RWPE1 (cell line): ENCODE measurements at places on chromosomes 5 and 9.
A peak's percentile ranks its signal among the peaks of the same experiment; 100 is the strongest.

GRCh38 chr9:22010866-22011625, 1.9 kb upstream of the CDKN2B start:
- DNase-seq, result no peak

GRCh38 chr9:13941714-13942113, 372.2 kb downstream of the NFIB start:
- DNase-seq, result no peak

- DNase-seq, result no peak
Measured at GRCh38 chr5:1419476-1420210, 25.6 kb downstream of the SLC6A3 start.

DNA sequence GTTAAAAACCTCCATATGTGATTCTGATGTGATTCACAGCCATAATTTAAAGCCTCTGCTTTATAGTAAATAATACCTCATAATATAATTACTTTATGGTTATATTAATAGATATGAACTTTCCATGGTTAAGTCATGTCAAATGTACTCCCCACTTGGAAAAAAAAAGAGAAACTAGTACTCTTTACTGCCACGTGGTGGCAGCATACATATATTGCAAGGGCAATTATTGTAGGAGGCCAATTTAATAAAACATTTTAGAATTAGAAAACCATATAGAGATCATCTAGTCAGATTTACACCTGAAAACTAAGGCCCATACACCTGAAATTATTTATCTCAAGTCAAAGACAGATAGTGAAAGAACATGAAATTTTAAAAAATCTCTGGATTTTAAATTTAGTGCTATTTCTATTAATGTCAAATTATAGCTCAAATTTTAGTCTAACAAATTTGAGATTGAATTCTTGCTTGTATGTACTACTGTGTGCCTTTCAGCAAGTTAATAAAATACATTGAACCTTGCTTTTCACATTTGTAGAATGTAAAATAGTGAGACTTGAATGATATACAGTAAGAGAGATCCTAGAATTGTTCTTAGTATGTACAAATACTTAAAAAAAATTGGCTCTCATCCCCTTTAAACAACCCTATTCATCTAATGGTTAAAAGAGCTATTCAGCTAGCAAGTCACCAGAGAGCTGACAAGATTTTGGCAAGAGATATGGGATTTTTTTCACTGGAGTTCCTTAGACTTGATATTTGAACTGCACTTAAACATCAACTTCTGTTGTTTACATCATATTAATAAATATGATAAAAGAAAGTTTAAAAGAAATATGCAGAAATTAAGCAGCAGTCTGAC, 603.8 kb downstream of the TLE4 start:
- DNase-seq, result peak; percentile 31

DNA sequence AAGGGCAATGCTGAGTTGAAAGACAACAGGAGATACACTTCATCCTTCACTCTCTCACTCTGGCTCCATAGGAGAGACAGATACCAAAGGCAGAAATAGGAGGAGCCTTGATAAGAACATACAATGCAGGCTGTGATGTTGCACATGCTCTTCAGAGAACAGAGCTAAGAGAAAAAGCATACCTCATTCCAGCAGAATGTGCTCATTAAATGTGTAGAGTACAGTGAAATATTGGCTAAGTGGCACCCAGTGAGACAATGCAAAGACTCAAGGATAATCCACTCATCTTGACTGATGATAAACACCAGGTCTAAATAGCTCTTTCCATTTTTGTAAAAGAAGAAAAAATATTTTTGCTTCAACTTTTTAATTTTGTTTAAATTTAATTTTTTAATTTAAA, 139.7 kb downstream of the OR2K2 start:
- DNase-seq, result no peak

GRCh38 chr5:82165740-82166530, 112.2 kb downstream of the RPS23 start:
- peak; percentile 86 for DNase-seq

DNA sequence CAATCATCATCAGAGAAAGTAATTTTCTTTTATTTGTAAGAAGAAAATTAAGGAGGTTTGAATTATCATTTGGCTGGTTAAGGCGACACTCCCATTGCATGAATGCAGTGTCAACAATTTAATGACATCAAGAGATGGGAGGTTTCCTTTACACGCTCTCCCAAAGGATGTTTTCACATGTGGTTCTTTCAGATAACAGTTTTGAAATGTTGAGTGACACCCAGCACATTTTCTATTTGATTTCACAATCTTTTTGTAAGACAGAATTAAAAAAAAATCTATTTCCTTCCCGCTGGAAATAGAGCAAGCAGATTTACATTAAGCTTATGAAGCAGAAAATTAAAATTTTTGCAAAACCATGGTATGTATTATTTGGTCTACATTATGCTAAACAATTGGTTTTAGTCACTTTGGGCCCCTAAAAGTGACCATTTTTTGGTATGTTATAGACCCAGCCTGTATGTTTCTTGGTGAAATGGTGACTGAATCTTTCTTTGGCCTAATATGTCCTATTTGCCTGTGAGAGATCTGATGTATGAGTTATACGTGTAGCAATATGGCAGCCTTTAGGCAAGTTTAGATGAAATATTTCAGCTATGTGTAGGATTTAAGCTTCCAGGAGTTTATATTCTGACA, 18.9 kb upstream of the ANKRD55 start:
- DNase-seq, result no peak

GRCh38 chr9:122143876-122144405, 15.6 kb downstream of the NDUFA8 start:
- no peak for DNase-seq

DNA sequence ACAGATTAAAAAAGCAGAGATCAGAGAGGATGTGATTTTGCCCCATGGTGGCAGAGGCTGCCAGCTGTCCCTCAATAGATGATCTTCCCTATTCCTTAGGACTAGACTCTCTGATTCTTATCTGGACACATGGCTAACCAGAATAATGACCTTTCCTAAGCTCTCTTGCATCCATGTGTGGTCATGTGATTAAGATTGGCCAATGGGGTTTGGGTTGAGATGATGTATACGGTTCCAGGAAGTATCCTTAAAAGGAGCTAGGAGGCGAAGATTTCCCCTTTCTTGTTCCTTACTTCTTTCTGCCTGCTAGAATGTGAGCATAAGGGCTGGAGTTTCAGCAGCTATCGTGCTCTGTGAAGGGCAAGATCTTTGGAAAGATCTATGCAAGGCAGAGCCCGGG, 39.8 kb downstream of the FOXI1 start:
- DNase-seq, result no peak

- DNase-seq, result no peak
Measured at GRCh38 chr9:77748214-77748772, 100.2 kb upstream of the GNA14 start.

DNA sequence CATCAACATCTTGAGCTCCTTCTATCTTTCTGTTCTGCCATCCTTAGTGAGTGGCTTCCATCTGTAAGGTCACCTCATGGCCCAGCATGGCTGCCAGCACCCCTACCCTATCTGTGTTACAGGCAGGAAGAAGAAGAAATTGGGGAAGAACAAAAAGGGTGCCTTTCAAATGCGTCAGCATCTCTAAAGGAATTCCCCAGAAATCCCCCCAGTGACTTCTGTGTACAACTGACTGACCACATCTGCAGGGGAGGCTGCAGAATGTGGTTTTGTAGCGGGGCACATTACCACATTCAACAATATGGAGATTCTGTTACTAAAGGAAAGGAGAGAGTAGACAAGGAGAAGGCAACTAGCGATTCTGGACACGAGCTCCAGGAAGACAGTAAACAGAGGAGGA, 40.1 kb downstream of the ALG2 start:
- DNase-seq, result no peak

GRCh38 chr5:94748212-94748611, 129.7 kb downstream of the SLF1 start:
- no peak for DNase-seq

DNA sequence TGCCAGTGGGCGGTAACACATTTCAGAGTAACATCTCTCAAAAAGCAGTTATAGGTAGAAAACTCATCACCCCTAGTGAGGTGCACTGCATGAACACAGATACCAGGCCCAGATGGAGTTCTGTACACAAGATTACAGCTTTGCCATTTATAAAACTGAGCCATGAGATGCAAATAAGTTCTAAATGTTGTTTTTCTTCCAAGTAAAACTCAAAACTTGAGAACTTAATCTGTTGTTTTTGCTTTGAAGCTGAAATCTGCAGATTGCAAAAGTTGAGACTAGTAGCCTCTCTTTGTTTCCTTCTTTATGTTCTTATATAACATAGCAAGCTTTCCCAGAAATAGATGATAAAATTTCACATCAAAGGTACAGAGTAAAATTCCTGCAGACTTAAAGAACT, 434.1 kb downstream of the PLK2 start:
- DNase-seq, result no peak

DNA sequence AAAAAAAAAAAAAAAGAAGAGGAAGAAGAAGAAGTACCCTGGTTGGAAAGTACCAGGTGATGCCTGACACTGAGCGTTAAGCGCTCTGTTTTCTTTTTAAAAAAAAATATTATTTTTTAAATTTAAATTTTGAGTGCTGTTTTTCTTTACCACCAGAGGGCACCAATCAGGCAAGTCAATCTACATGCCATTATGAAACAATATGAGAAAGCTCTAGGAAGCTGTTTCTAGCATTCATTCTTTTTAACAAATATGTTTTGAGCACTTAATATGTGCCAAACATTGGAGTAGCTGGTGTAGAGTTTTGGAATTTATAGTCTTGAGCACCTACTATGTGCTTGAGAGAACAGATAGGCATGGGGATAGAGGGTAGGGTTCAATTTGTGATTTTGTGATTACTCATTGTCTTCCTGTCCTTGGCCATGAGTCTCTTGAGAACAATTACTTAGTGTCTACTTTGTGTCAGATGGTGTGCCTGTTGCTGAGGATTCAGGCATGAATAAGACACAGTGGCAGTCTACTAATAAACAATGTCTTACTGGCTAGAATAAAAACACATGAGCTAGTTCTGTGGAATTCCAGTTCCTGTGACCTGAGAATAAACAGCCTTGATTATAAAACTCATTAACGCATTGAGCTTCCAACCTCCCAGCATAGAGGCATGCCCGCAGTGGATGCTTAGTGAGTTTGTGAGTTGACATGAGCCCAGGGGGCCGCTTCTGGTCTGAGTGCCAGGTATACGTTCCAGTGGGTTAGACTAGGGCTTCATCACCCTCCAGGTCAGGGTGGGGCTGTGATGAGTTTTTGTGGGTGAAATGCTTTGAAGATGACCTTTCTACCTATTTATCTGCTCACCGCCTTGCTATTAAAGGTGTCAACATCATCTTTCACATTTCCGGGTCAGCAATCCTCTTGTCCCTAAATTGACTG, 3.0 kb upstream of the UBE2R2 start:
- peak; percentile 48 for DNase-seq

- no peak for DNase-seq
Measured at GRCh38 chr9:127174386-127175318, 52.2 kb upstream of the ANGPTL2 start.

DNA sequence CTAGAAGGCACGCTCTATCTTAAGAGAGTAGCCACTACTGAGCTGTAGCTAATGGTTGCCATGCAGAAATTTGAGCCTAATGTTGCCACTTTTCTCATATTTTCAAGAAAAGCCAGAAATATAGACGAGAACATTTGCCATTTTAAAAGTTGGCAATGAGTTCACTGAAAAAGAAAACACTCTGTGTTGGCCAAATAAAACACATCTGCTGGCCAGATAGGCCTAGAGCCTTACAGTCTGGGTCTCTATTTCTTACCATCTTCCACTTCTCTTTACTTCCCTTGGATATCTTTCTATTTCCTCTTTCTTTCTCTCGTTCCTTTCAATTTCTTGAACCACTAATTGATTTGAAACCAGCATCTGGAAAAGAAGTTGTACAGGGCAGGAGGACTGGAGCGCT, 36.6 kb upstream of the VCAN start:
- DNase-seq, result no peak

DNA sequence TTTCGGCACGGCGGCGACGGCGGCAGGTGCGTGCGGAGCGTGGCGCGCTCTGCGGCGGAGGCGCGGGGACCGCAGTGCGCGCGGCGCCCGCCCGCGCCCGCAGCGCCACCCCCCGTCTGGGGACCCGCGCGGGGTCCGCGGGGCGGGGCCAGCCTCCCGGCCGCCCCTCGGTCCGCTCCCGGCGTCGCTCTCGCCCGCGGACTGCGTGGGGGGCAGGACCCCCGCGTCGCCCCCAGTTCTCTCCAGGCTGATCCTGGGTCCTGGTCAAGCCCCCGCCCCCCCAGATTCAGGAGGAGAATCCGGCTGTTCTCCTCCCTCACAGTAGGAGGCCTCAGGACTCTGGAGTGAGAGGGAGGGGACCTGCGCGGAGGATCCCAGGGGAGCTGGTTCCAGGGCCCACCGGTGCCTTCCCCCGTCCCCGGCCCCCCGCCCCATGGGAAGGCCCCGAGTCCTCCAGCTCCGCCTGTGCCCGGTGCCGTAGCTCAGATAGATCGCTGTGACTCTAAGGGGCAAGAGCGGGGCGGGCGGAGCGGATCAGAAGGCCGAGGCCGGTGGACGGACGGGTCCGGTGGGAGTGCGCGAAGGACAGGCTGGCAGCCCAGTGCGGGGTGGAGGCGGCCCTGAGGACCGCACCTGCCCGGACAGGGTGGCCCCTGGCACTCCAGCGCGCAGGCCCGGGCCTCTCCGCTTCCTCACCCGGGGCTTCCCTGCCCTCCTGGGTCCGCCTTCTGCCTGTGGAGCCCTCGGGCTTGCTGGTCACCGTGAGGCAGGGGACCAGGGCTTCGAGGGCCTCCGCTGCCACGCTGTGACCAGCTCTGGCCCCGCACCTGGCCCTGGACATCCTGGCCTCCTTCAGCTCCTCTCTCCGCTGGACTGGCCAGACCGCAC, at the start of gene RNF208:
Gene RNF208, minus strand, starts transcription at position 51 of the 888 bp plus-strand sequence. CDS start 1,028 bp downstream, outside the sequence.
- no peak for DNase-seq

DNA sequence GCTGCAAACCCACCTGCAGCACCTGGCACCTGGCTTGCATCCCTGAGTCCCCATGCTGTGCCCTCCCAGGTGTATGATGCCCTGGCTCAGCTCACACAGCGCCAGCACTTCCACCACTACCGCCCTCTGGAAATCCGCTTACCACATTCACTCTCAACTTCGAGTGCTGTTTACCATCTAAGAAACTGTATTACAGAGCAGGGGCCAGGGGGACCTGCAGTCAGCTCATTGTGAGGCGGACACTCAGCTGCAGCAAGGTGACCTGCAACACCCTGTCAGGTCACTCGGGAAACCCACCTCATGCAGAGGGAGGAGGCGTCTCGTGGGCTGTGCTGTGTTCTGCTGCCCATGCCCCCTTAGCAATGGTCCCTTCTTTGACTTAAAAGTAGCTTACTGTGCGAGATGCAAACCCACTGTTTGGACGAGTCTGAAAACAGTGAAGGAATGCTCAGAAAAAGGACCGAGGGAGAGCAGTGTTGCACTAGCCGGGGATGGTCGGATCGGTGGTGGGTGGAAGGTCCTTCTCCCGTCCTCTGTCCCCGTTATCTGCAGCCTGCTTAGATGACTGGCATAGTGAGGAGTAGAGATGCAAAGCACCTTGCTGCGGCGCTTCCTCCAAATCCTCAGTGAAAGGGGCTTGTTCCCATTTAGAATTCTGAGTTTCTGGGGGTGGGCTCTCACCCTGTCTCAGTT, 55.2 kb upstream of the CTSL start:
- no peak for DNase-seq

- no peak for DNase-seq
Measured at GRCh38 chr5:80206282-80206681, 49.6 kb downstream of the SERINC5 start.
